Activated naive CD4-positive, alpha-beta T cell (primary cell): ENCODE measurements at places on chromosomes 12 and 14.

GRCh38 chr12:27844366-27845090 lies 64.5 kb upstream of the MANSC4 start:
- DNase-seq = no peak

DNA sequence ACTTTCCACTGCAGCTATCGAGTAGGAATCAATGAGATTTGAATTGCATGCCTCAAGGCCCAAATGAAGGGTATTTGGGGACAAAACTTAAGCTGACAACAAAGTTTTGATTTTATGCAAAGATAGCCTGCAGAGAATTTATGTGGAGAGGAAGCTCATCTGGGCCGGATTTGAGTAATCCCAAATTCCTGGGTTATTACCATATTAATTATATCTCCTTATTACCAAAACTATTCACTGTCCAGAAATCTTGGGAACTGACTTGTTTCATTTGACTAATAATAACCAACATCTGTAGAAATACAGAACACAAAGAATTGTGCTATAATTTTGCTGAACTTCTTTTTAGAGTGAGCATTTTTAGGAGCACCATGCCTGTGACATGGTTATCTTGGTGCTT lies 70.4 kb downstream of the KITLG start:
- DNase-seq = no peak

DNA sequence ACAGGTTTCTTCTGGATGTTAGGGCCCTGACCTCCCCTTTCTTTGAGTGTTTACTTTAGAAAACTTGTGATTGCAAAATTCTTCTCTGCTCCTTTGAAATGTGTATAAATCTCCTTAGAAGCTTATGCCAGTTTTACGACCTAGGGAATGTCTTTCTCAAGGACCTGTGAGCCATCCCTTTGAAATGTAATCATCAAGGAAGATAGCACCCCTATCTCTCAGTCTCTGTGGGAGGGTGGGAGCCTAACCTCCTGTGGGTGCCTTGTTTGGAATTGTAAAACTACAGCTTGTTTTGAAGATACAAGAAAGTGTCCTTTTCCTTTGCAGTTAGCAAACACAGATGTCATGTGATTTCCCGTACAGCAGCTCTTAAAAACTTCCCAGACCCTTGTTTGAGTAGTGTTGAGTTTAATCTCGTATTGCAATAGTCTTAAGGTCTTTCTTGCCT lies 3.3 kb downstream of the OR10AD1 start:
- DNase-seq = no peak

DNA sequence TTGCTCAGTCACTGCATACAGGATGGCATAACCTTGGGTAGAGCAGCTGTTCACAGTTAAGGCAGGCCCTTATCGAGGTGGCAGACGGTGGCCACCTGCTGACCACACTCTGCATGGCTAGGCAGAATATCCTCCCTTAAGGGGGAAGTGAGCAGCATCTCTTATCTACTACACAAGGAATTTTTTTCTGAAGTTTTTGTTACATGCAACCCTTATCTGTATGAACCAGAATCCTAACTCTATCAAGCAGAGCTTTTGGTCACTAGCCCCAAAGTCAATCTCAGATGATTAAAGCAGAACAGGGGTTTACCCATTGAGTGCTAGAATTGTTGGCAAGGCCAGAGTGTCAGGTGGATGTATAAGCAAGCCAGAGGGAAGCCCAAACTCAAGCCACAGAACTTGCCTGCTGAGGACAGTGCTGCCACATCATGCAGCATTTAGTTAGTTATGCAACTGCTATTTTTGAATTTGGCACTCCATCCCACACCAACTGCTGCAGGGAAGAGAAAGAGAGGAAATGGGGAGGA lies 192.8 kb downstream of the TBX5 start:
- DNase-seq = no peak

- no peak for DNase-seq
Measured at GRCh38 chr12:45232756-45233372, 17.0 kb downstream of the ANO6 start.

DNA sequence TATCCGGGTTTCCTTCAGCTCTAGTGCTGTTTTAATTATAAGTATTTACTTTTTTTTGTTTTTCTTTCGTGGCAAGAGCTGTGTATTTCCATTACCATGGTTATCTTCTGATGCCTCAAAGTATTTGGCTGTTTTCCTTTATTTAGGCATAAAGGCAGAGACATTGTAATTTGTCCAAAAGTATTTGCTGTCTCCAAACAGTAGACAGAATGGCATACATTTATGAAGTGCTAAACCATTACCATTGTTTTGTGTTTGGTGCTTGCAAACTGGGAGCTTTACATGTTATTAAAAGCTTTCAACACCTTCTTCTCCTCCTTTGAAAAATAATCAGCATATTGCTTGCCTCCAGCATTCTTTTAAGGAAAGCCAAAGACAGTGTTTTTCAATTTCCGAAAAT lies 46.3 kb downstream of the FLRT2 start:
- DNase-seq = no peak

- DNase-seq = no peak
Measured at GRCh38 chr12:13311551-13311950, 115.0 kb downstream of the EMP1 start.
